ENCODE measurements at places on chromosomes 12 and 14.

- no peak for DNase-seq
Observed at GRCh38 chr12:48883305-48884161, 17.9 kb upstream of the RND1 start.

GRCh38 chr14:26191671-26192070, 406.2 kb downstream of the NOVA1 start:
- no peak for DNase-seq

- peak; percentile 50 for DNase-seq
Observed at GRCh38 chr12:87274594-87275245, 754.5 kb downstream of the C12orf50 start.

DNA sequence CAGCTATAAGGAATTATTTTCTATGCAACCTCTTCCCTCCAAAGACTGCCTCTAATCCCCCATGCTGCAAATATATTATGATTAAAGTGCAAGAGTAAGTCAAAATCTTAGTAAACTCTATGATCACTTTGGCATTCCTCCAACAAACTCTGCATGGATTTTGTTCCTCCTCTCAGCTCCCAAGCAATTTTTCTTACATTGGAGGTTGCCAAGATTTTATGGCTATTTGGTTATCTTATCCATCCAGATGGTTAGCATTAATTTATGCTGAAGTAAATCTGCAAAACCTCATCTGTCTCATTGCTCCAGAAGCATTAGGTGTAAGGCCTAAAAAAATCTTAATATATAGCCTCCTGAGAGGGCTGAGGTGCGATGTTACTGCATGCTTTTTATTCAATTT, 228.1 kb downstream of the CHST11 start:
- no peak for DNase-seq

DNA sequence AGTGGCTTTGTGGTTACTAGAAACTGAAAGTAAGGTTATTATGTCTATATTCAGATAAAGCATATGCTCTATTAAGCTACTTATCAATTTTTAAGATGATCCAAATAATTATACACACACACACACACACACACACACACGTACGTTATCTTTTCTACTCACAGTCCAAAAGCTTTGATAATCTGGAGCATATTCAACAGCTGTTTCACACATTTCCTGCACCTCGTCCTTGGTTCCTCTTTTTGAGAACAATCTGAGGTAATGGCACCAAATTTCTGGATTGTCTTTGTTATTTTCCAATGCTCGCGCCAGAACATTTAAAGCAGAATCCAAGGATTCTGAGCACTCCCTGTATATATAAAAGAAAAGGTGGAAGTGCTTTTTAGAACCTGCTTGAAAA, 37.5 kb downstream of the ZFC3H1 start:
- peak; percentile 92 for DNase-seq

DNA sequence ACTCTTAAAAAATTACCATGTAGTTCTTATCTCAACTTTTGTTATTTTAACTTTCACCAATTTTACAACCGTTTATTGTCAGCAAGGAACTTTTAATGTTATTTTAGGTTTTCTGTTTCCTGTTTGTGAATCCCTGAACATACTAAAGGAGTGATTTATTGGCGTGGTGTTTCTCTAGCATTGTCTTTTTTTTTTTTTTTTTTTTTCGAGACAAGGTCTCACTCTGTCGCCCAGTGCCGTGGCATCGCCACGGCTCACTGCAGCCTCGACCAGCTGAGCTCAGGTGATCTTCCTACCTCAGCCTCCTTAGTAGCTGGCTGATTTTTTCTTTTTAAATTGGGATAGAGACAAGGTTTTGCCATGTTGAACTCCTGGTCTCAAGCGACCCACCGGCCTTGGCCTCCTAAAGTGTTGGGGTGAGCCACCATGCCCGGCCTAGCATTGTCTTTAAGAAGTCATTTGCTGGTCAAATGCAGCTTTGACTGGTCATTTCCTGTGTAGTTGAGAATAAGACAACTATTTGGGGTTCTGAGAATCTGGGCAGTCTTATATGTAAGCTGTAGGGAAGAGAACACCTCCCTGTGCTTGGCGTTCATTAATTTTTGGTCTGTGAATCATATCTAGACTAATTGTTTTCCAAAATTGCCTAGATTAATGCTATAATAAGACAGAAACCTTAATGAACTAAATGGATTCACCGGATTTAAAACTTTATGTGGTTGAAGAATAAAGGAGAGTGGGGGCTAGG, 2.1 kb downstream of the WASHC4 start:
- no peak for DNase-seq

- no peak for DNase-seq
Observed at GRCh38 chr12:12011880-12012260, 58.9 kb upstream of the BCL2L14 start.

- no peak for DNase-seq
Observed at GRCh38 chr12:109029411-109029810, 8.5 kb upstream of the SVOP start.

GRCh38 chr12:117674313-117674712, 294.5 kb downstream of the KSR2 start:
- DNase-seq = no peak

DNA sequence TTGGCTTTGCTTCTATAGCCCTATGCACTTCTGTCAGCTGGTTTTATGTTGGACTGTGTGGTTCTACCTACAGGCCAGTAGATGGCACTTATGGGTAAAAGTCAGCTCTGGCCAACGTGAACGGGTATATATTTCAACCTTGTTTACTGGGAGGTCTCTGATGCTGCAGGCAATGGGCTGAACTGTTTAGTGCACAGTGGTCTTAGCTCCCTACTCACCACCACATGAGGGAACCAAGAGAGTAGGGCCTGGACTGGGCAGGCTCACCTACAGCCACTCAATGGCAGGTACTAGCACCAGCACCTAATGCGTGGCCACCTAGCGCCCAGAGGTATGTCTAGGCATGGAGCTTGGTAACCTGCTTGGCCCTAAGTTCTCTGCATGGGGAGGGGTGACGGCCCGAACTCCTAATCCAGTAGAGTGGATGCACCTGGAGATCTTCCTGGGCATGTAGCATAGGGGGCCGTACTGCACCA, 481.8 kb downstream of the TMEM117 start:
- peak; percentile 57 for DNase-seq

DNA sequence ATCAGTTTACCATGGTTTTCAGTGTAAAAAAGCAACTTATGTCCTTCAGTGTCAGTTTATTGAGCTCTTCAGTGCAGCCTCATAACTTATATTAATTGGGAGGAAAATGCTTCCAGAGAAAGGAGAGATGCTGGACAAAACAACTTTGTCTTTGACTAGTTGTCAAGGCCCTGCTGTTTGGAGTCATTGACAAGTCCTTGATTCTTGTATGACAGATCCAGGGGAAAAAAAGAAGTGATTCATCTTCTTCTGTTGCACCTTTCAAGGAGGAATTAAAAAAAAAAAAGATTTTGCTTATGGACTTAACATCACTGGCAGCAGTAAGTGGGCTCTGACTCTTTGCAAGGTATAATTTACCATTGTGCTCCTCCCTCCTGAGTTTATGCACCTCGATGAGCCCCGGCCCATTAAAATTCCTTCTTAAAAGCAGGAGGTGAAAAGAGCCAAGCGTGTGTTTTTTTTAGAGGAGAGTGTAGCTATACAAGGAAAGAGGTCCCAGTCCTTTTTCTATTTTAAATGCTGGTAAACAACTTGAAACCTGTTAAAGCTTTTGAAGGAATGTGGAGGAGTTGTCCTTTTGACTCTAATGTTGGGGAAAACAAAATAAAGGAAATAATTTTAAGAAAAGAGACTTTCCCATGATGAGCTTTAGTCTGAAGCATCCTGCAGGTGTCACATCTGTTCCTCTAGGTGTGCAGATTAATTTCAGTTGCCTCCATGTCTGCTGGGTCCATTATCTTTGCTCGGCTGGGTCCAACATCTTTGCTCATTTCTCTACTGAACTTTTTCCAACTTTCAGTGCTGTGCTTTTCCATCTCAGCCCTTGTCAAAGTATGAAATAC, 431.6 kb downstream of the RAD51B start:
- DNase-seq = no peak

- no peak for DNase-seq
Observed at GRCh38 chr14:56630707-56631106, 51.1 kb downstream of the TMEM260 start.

DNA sequence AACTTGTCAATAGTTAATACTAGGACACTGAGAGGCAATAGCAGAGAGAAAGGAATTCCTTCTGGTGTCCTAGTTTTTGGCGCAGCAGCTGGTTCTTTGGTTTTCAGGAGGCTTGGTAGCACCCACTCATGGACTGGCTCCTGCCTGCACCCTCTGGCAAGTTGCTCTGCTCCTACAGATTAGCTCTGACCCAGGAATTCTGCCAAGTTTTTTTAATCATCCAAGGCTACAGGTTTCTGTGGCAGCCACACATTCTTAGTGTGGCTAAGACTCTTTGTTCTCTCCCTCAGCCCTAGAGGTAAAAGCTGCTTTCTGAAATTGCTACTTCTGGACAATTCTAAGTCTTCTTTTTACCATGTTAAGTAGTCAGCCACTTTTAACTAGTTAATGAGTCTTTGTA, 72.0 kb upstream of the FKBP4 start:
- DNase-seq = no peak

GRCh38 chr12:24979976-24980730, 31.3 kb upstream of the BCAT1 start:
- DNase-seq = no peak

DNA sequence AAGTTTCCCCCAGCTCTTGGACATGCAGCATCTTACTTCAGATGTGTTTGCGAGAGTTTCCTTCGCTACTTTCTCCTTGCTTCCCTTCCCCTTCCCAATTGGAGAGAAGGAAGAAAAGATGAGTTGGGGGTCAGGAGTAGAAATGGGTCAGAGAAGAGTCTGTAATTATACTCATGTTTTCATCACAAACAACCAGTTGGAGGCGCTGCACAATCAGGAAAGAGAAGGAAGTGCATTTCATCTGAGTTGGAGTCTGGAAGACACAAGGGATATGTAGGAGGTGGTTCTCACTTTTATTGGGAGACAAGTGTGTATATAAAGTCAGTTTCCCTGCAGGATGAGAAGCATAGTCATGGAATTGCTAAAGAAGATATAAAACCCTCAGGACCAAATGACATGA, 31.3 kb upstream of the VSX2 start:
- no peak for DNase-seq

- no peak for DNase-seq
Observed at GRCh38 chr14:74698465-74698864, 14.4 kb downstream of the AREL1 start.

Measured in Kasumi-1 (cell line).